ENCODE measurements at places on chromosomes 2 and 18.
A peak's percentile ranks its signal among the peaks of the same experiment; 100 is the strongest.

DNA sequence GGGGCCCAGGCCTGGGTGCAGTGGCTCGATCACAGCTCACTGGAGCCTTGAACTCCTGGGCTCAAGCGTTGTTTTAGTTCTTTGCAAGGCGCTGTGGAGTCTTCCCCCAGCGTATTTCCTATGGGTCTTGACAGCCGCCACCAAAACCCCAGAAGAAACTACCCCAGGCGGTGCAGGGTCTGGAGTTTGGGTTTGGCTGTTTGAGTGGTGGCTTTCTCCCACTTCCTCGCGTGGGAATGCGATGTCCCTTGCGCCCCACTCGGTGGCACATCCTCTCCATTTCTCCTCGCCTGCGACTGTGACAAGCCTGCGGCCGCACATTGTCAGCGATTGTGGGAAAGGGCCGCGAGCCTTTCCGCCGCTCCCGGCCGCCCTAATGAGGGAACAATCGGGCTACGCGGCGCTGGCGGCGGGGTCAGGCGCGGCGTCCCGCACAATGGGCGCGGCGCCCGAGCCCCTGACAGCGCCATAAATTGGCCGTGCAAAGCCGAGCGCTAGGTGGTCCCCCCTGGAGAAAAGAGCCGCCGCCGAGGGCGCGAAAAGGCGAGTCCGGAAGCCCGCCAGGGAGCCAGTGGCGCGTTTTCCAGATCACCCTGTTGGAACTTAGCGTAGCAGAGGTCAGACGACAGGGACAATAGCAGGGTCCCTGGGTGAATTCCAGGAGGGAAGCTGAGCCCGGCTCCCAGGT lies 194.9 kb upstream of the POU3F3 start:
- DNase-seq: peak; percentile 73

DNA sequence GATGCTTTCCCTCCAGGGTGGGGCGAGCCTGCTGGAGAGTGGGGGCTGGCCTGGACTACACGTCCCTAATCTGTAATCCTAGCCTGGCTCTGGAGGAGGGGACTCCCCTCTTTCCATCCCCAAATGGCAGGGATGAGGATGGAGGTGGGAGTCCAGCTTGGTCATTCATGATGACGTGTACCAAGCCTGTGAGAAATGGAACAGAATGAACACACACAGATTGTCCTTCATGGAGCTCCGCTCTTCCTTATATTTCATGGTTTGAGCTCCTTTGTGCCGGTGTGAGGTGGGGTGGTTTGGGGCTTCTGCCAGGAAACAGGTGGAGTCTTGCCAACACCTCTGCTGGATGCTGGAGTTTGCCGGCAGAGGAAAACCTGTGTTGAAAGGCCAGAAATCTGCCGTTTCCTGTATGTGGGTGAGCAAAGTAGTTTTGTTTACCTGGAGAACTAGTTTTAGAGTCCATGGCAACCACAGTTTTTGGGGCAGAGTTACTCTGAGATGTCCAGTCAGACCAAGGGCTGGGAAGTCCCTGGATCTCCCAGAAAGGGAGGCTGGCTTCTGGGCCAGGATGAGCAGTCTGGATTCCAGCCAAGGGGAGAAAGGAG lies 417.6 kb upstream of the MEX3C start:
- no peak for DNase-seq

DNA sequence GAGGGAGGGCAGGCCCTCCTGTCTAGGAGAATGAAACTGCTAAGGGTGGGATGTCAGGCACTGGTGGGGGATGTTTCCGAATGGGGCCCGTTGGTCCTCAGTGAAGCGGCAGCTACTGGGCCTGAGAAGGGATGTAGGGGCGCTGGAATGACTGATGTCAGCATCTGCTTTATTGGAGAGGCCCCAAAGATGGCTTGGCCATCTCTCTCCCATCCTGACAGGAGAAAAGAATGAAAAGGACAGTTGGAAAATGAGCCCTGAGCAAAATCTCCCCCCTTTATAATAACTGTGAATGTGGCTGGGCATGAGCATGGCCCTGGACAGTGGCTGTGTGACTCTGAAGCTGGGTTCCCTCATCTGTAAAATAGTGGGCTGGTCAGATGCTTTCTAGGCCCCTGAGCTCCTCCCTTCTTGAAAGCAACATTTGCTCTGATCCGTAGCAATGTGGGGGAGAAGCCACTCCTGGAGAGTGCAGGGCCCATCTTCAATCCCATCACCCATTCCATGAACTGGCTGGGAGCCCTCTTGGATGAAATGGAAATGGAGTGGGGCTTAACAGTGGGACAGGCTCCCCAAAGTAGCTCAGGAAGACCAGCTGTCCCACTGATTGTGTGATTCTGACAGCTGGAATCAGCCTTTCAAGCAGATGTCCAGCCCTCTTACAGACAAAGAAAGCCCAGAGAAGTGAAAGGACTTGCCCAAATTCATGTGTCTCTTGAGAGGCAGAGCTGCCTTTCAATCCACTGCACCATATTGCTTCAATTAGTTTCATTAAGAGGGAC lies 232.7 kb upstream of the SMAD2 start:
- peak; percentile 74 for DNase-seq

- DNase-seq: no peak
These were observed 89.1 kb downstream of the MAP2 start for GRCh38 chr2:209512971-209513370.

DNA sequence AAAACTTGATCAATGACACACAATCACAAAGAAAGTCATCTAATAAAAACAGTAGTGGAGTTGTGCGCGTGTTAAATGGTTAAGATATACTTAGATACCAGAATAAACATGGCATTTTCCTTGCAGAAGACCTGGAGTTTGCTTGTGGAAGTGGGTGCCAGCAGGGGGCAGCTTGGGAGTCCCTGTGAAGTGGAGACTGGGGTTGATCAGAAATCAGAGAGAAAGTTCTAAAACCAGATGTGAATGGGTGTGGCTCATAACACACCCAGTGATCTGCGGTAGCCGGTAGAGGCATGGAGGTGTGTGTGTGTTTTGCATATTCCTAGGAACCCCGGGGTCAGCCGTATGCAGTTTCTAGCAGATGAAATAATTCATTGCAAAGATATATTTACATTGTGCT lies 300.1 kb upstream of the TRIB2 start:
- DNase-seq: peak; percentile 42

DNA sequence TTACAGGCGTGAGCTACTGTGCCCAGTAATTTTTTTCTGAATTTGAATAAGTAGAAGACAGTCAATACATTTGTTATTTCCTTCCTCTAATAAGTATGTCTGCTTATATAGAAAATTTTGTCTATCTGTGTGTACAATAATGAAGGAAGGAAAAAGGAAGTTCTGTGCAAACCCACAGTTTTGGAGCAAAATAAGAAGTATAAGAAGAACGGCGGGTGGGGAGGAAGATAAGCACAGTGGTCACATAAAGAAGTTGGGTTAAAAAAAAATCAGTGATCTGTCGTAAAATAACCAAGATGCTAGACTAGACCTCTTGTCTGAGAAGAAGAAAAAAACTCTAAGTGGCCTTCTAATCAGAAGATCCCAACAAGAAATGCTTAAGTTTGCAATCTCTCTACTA lies 20.2 kb downstream of the MGAT4A start:
- DNase-seq: no peak

- no peak for DNase-seq
These were observed 1234.0 kb upstream of the ZEB2 start for GRCh38 chr2:145753966-145754365.

DNA sequence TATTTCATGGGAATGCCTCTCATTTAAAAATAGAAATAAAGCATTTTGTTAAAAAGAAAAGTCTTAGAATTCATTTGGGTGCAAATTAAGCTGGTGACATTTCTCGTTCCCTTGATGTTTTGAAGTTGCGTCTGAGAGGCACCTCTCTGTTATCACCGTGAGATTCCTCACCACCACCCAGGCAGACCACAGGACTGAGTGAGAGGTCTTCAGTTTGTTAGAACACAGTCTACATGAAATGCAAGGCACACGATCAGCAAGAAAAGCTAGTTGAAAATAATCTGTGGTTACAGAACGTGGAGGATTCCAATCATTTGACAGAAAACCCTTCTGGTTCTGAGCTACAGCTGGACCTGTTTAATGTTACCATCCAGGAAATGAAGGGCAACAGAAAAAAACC lies 116.0 kb downstream of the UXS1 start:
- DNase-seq: no peak

DNA sequence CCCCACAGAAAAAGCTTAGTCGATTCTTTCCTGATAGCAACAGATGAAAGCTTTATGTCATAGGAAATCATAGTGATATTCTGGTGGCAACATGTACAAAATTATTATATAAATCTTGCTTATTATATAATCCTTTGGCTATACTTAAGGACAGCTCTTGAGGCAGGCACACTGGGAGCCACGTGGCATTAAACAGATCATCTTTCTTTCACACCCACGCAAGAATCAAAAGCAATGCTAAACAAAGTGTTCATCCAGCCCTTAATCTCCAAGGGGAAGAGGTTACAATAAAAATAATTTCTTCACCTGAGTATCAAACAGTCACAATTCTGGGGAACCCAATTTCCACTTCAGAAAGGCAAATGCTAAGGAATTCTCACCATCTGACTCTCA lies 57.8 kb downstream of the CYB5A start:
- no peak for DNase-seq

- no peak for DNase-seq
These were observed 68.8 kb upstream of the SPTBN1 start for GRCh38 chr2:54387059-54387991.

DNA sequence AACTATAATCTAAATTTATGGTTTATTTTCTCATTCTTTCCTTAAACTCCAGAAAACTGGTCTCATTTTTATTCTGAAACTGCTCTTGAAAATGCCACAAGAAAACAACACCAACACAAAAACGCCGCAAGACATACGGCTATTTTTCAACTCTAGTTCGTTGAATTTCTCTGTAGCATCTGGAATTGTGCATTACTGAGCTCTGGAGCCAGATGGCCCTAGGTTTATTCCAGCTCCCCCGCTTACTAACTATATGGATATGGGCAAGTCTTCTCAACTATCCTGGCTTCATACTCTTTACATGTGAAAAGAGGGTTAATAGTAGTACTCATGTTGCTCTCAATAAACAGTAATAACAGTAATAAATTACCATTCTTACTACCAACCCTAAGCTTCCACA lies 19.9 kb downstream of the FAM98A start:
- no peak for DNase-seq

- DNase-seq: no peak
These were observed 641.1 kb downstream of the TMEM182 start for GRCh38 chr2:103402944-103403343.

- no peak for DNase-seq
These were observed 55.4 kb downstream of the MAP4K3 start for GRCh38 chr2:39381653-39382052.

DNA sequence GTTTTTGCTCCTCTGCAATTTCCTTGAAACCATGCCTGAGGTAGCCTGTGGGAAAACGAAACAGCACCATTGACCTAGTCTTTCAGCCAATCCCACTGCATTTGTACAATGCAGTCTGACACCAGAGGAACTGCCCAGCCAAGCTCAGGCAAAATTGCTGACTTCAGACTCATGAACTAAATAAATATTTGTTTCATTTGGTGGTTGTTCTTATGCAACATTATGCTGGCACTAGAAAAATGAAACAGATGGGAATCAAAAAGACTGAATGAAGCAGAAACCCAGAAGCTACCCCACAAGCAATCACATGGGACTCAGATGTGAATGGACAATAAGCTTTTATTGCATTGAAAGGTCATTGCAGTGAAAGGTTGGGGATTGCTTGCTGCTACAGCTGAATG lies 1.7 kb downstream of the NAT8 start:
- no peak for DNase-seq

DNA sequence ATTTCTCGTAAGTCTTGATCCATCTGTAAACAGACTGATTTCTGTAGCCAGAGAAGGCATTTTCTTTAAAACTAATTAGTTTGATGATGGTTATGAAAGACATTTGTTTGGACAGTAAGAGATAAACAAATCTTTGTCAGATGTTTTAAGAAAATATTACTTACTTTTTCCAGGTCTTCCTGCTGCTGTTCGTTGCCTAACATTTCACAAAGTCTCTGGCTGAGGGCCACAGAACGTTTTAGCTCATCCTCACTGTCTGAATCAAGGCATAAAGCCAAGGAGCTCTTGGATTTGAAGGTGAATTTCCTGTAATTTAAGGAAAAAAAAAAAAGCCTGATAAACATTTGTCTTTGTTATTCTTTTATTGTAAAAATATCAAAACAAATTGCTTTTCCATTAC lies 57.8 kb downstream of the VIL1 start:
- no peak for DNase-seq

GRCh38 chr2:65566617-65567016 lies 134.2 kb upstream of the SPRED2 start:
- peak; percentile 46 for DNase-seq

DNA sequence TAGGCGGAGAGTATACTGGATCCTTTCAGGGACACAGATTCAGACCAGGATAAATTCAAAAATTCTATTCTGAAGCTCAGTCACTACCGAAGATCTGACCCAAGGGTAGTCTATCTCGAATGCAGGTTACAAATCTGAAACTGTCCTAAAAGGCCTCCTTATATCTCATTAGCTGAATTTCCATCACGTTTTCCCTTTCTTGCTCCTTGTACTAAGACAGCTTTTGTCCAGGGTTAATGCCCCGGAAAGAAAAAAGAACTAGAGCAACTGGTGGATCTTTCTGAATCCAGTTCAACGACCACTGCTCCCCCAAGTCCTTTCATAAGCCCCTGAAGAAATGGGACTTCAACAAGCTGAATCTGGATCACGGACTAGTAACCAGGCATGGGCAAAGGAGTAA lies 97.5 kb upstream of the CCDC85A start:
- DNase-seq: peak; percentile 88

DNA sequence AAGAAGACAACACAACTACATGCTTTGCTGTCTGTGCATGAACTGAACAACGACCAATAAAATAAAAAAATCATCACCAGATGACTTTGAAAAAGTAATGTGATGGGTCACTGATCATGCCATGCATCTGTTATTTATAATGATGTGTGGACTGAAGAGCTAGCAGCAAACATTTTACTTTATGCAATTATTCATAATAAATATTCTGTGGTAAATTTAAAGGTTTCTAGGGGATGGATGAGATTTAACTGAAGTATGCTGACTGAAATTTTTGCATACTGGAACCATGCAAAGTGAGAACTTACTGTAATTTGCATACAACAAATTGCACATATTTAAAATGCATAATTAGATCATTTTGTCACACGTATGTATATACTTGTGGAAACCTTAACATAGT lies 31.3 kb upstream of the BAZ2B start:
- no peak for DNase-seq

GRCh38 chr2:9398881-9399780 lies 24.2 kb downstream of the ITGB1BP1 start:
- DNase-seq: no peak
